HS-27A (cell line): ENCODE measurements at places on chromosomes 3 and 15.
A peak's percentile ranks its signal among the peaks of the same experiment; 100 is the strongest.

- DNase-seq = no peak
Measured at GRCh38 chr3:153090973-153091372, 71.1 kb upstream of the RAP2B start.

DNA sequence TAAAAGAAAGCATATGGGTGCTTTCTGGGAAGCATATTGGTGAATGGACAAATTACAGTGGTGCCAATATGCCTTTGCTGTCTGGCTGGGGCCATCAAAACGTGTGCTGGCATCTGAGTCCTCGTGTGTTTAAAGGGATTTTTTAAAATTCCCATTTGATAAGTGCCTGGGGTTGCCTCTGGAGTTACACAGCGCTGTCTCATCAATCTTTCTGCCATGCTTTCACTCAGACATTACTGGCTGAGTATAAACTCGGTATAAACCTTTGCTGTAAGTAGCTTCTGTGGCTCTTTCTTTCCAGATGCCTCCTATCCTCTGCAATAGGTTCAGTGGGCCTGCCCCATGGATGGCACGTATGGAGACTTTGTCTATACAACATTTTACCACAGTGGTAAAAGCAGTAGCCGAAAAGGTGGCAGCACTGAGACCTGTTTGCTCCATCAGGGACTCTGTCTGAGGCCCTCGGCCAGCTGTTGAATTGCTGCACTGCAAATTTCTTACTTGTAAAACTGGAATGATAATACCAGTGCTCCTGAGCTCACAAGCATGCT lies 195.5 kb downstream of the LPP start:
- peak; percentile 12 for DNase-seq

- DNase-seq = no peak
Measured at GRCh38 chr15:48703544-48703943, 58.0 kb upstream of the FBN1 start.

- DNase-seq = no peak
Measured at GRCh38 chr15:51750792-51751696, at the start of gene TMOD2. TMOD2 (plus strand) TSS chr15:51751597; CDS start chr15:51766442, 14,845 bp downstream.

- no peak for DNase-seq
Measured at GRCh38 chr3:72388117-72388516, 460.1 kb downstream of the SHQ1 start.

- DNase-seq = no peak
Measured at GRCh38 chr3:46056686-46057085, 29.4 kb upstream of the XCR1 start.

DNA sequence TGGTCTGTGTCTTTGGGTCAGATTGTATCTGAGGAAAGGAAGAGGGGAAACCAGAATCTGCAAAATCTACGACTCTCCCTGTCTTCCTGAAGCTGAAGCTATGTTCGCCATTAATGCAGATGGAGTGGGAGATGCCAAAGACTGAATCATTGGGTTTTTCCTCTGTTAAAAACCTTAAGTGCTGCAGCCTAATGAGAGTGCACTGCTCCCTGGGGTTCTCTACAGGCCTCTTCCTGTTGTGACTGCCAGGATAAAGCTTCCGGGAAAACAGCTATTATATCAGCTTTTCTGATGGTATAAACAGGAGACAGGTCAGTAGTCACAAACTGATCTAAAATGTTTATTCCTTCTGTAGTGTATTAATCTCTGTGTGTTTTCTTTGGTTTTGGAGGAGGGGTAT lies 24.0 kb downstream of the RMDN3 start:
- no peak for DNase-seq

GRCh38 chr15:27401471-27401870 lies 430.5 kb downstream of the GABRG3 start:
- no peak for DNase-seq

GRCh38 chr3:122421101-122421500 lies 5.2 kb upstream of the WDR5B start:
- no peak for DNase-seq

DNA sequence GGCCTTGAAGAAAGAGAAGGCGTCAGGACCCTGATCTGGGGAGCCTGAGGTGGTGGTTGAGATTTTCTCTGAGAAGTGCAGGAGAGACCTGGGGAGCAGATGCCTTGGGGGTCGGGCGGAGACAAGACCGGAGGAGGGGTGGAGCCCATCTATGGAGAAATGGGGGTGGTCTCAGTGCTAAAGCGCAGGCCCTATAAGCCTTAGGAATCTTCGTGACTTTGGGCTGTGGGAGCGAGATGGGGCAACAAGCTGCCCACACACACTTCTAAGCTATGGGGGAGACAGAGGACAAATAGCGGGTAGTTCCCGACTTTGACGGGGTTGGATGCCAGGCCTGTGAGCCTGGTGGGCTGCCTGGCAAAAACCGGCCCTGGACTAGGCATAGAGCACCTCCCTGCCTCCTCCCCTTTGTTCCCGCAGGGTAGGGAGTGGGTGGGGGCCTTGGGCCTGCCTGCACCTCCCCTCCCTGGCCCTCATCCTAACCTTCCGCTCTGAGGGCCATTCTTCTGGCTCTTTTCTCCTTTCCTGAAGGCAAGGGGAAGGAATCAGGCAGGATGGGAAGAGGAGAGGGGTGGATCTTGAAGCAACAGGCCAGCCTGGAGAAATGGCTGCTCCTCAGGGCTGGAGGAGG lies 880 bp downstream of the NISCH start:
- DNase-seq = no peak

DNA sequence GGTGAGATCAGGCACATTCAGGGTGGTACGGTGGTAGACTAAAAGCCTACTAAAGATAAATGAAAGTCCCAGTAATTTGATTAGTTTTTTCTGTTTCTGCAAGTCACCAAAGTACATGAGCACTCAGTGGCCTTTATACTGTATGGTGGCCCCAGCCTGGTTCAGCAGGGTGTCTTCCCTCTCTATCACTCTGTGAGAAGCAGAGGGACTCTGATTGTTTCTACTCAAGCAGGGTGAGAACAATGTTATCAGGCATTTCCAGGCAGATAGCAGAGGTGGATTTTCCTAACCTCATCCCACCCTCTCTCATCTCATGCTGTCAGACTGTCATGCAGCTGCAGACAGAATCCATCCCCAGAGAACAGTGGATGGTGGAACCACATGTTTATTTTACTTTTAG lies 71.5 kb upstream of the BFSP2 start:
- DNase-seq = no peak

DNA sequence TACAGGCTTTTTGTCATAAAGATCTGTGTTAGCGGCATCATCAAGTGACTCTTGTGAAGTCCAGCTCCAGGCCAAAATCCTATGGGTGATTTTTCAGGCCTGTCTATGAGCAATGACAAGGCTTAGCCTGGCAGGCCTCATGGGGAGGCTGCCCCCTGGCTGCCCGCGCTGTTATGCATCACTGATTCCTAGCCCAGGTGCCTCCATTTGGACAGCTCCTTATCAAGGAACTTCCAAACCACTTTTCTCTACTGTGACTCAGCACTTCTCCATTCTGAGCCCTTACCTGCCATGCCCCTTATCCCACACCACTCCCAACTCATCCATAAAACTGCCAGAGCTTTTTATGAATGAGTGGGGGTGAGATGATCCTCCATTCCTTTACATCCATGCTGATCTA lies 91.5 kb upstream of the C3orf80 start:
- DNase-seq = no peak

DNA sequence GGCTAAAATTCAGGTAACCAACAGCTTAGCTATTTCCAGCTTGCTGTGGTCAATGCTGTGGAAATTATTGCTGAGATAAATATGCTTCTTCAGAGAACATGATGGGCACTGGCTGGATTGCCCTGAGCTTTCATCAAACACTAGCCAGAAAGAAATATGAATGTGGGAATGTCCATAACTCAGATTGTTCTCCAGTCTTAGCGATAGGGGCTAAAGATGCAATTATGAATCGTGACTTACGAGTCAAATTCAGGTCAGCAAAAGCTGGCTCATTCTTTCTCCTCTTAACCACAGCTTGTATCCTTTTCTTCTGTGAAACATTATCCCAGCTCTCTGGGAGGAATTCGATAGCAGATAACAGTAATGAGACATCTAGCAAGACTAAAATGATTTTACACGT lies 307.6 kb downstream of the RYR3 start:
- DNase-seq = no peak

DNA sequence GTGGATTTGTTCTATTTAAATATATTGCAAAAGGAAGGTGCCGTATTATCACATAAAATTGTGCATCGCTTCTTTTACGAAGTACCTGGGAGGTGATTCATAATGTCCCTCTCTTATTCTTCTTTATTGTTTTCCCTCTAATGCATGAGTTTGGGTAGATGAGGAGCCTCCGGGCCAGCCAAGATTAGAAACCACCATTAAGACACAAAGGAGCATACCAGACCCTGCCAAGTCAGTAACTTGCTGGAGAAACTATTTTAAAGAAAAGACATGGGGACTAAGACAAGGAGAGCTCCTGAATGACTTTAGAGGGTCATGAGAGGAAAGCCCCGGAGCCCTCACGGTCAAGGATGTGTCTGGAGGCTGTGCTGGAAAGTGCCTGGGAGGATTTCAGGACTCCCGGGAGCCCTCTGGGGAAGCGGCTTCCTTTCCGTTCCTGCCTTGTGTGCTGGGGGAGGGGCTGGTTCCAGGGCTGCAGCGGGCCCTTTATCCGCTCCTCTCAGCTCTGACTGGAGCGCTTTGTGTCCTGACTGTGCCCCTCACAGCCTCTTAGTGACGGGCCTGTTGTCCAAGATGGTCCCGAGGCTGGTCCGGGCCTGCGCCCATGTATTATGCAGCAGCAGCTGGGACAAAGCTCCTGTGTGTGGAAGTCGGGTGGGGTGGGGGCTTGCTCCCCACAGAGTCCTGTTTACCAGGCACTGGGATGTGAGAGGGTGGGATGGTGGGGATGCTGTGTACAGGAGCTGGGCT lies 35.7 kb downstream of the CORO2B start:
- no peak for DNase-seq

GRCh38 chr15:58498821-58499580 lies 67.2 kb downstream of the LIPC start:
- no peak for DNase-seq

DNA sequence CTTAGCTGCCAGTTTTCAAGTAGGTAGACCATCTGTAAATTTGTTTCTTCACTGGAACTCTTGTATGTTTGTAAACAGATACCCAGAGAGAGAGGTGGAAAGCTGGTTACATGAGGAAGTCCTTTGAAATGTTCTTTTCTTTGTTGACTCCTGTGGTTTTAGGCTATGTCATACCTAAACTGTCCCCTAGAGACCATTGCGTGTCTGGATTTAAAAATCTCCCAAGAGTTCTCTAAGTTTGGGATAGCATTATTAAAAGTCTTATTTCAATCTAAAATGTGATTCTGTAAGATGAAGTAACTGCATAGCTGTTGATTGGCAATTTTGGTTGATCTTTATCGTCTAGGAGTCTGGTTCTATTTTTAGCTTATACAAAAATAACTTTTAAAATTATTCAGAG lies 127.2 kb downstream of the GHSR start:
- no peak for DNase-seq

GRCh38 chr15:29268706-29269484 lies 727 bp downstream of the NSMCE3 start:
- no peak for DNase-seq

DNA sequence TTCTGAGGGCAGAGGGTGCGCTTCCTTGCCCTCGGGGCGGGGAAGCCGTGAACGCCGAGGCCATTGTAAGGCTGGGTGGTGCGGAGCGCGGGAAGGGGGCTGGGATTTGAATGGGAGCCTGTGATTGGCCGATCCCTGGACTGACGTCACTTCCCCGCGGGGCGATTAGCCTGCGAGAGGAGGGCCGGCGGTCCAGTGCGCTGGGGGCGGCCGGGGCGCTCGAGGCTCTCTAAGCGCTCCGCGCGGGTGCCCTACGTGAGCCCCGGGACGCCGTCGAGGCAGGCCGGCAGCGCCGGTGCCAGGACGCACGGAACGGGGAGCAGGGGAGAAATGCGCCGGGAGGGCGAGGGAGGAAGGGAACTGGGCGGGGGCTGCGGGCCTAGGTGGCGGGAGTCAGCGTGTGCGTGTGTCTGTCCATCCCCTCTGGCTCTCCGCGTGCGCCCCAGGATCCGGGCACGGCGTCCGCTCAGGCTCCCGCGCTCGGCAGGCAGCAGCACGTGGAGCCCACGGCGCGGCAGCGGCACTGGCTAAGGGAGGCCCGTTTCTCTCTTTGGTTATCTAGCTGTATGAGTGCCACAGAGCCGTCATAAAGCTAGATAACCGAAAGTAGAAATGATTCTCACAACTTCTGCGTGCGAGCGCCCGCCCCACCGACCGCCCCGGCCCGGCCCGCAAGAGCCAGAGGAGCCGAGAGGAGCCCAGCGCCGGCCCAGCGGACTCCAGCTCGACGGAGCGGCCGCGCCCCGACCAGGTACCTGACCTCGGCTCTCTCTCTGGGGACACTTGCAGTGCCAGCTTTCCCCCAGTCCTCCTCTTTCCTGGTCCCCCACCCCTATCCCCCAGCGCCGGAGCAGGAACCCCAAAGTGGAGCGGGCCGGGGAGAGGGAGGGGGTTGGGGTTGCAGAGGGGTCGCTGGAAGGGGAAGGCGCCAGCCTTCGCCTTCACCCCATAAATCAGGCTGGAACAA lies 33.1 kb upstream of the POLG start:
- DNase-seq = no peak

GRCh38 chr3:138323971-138324370 lies 5.7 kb downstream of the NME9 start:
- DNase-seq = no peak

DNA sequence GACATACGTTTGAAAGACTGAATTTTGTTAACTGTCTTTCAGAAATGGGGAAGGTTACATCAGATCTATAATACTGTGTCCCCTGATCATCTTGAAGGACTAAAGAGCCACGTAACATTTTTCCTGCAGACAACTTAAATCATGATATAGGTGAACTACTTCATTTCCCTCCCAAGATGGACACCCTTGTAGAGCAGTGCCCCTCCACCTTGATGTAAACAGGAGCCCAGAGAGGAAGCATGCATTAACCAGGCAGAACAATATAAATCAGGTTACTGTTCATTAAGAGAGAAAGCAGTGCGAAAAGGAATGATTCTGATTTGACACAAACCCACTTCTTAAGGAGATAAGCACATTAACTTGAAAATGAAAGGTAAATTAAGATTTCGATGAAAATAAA lies 36.1 kb downstream of the USP3 start:
- DNase-seq = no peak

DNA sequence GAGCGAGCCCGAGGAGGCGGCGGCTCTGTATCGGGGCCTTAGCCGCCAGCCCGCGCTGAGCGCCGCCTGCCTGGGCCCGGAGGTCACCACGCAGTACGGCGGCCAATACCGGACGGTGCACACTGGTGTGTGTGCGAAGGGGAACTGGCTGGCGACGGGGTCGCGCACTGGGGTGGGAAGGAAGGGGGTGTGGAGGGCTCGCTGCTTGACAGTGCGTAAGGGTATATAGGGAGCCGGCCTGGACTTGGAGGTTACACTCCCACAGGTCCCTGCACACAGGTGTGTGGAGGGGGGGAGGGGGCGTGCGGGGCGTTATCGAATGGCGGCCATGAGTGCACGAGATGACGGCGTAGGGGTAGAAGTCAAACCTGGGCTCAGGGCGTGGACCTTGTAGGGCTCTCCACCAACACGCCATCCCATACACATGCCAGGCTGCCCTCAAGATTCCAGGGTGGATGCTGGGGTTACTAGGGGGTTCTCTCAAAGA lies 389 bp downstream of the APEH start:
- no peak for DNase-seq

GRCh38 chr3:26989037-26989436 lies 366.5 kb downstream of the LRRC3B start:
- DNase-seq = no peak
